Activated CD8-positive, alpha-beta memory T cell treated with anti-CD3 and anti-CD28 coated beads, Interleukin-2, amount 50 U/mL, for 4 hours (primary cell): ENCODE measurements at places on chromosomes 11 and 22.
A peak's percentile ranks its signal among the peaks of the same experiment; 100 is the strongest.

- no peak for DNase-seq
These were observed 33.8 kb downstream of the RAB30 start for GRCh38 chr11:83037877-83038276.

- no peak for DNase-seq
These were observed 53.6 kb downstream of the BCR start for GRCh38 chr22:23233752-23234408.

GRCh38 chr11:119384332-119384731 lies 2.8 kb upstream of the USP2 start:
- no peak for DNase-seq

GRCh38 chr11:29127461-29127860 lies 889.4 kb downstream of the KCNA4 start:
- DNase-seq, result no peak

- no peak for DNase-seq
These were observed 73.2 kb downstream of the KIAA1671 start for GRCh38 chr22:25025491-25026400.

DNA sequence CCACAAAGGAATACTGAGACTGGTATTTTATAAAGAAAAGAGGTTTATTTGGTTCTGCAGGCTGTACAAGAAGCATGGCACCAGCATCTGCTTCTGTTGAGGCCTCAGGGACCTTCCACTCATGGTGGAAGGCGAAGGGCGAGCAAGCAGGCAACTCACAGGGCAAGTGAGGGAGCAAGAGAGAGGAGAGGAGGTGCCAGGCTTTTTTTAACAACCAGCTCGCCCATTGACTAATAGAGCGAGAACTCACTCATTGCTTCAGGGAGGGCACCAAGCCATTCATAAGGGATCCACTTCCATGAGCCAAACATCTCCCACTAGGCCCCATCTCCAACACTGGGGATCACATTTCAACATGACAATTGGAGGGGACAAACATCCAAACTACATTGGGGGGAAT lies 1.2 kb downstream of the PTS start:
- no peak for DNase-seq

- no peak for DNase-seq
These were observed 24.0 kb downstream of the RAB30 start for GRCh38 chr11:83047515-83048225.

DNA sequence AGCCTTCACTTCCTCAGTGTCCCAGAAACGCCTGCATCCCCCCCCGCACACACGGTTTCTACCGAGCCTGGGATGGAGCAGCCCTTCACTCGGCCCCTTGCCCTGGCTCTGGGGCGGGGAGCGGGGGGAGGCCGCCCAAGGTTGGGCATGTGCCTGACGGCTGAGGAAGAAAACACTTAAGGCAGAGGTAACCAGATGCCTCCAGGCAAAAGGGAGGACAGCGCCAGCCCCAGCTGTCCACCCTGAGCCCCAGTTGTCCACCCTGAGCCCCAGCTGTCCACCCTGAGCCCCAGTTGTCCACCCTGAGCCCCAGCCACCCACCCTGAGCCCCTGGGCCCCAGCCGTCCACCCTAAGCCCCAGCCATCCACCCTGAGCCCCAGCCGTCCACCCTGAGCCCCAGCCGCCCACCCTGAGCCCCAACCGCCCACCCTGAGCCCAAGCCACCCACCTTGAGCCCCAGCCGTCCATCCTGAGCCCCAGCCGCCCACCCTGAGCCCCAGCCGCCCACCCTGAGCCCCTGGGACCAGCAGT lies 3.8 kb upstream of the TTLL8 start:
- DNase-seq, result no peak

- DNase-seq, result no peak
These were observed 23.7 kb downstream of the SFI1 start for GRCh38 chr22:31520051-31520450.

DNA sequence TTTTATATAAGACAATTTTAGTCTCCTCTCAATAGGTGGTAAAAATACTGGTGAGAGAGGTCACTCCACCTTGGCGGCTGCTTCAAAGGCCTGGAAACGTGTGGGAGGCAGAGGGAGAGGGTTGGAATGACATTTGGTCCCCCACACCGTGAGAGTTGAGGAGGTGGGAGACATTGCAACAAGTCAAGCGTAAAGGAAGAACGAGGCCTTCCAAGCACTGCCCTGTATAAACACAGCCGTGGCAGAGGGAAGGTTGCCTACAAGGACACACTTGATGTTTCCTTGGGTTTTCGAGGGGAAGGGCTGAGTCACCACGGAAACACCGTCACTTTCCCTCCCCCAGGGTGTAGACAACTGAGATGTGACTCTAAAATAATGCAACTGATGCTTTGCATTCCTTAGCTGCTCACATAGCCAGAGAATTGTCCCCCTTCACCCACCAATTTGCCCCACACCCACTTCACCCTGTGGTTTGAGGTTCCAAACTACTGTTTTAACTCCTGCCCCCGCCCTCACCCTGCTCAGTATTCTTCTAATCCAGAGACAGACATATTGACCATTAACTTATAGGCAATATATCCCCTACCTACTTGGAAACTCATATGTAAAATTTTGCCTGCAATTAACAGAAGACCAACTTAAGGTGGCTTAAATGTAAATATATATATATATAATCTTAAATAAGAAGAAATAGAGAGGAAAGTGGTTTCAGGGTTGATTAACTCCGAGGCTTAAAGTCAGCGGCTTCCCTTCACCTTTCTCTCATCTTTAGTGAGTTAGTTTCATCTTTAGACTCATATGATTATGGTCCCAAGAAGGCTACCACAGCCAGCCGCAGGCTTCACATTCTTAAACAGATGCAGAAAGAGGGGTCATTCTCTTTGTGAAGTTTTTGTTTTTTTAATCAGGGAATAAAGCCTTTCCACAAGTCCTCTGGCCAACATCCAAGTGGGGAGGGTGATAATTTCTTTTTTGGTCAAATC lies 54.1 kb upstream of the BDNF start:
- no peak for DNase-seq

DNA sequence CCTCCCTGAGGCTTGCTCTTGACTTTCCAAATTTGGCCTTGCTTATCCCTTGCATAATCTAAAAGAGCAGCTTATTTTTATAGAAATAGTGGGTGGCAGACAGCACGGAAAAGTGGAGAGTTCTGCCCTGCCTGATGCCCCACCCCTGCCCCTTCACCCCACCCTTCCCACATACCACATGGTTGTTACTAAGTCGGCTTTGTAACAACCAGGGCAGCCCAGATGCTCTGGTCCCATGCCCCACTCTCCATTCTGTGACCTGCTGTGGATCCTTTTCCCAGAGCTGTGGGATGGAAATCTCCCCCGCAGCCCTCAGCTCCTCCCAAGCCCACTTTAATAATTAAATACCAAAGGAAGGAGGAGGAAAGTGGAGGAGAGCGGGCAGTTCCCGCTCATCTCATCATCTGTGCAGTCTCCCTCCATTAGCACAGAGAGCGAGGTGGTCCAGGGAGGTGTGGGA lies 10.9 kb downstream of the MRGPRF start:
- DNase-seq, result peak; percentile 8

- DNase-seq, result no peak
These were observed 549.1 kb downstream of the MN1 start for GRCh38 chr22:27252282-27253049.

- DNase-seq, result no peak
These were observed 5.5 kb downstream of the ROBO4 start for GRCh38 chr11:124892146-124892545.

DNA sequence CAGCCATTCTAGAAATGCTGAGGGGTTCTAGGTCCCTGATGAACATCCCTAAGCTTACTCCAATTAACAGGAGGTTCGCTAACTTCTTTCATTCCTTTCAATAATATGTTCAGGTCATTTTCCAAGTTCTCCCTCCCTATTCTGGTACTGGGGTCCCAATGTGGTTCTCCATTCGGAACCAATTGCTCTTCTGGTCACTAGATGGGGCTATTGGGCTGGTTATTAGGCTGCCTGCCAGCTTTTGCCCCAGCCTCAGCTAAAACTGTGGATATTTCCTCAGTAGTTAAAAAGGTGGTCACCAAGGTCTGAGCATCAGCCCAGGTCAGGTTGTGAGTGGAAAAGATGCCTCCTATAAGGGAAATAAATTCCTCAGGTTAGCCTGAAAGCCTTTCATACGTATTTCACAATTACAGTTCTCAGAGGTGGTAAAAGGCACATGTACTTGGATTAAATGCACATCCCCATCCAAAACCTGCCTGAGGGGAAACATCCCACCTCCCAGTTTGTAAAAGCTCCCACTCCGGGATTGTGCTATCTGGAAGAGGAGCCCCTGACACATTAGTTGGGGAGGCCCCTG lies 161.1 kb upstream of the CCDC179 start:
- no peak for DNase-seq

GRCh38 chr11:67680696-67681470 lies 6.5 kb upstream of the ALDH3B2 start:
- DNase-seq, result no peak

- no peak for DNase-seq
These were observed 17.5 kb upstream of the TSPAN18 start for GRCh38 chr11:44709281-44709562.

GRCh38 chr11:27820249-27820648 lies 120.0 kb upstream of the BDNF start:
- no peak for DNase-seq

GRCh38 chr11:119589001-119589400 lies 140.0 kb downstream of the NECTIN1 start:
- DNase-seq, result no peak

DNA sequence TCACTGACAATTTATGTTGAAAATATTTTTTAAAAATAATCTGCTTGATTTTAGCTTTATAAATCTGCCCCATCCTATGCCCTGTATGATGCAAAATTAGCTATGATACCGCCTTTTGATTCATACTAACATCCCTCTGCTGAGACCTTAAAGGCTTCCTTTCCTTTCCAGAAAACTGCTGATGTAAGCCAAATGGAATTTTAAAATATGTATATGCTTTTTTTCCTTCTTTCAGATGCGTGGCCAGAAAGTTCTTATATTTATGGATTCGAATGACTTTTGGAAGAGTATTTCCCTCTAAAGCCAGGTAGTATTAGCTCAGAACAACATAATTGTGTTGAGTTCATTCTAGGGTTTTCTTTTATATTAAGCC lies 34.5 kb downstream of the SFI1 start:
- DNase-seq, result no peak
